ENCODE measurements at places on chromosomes 1 and 21.

DNA sequence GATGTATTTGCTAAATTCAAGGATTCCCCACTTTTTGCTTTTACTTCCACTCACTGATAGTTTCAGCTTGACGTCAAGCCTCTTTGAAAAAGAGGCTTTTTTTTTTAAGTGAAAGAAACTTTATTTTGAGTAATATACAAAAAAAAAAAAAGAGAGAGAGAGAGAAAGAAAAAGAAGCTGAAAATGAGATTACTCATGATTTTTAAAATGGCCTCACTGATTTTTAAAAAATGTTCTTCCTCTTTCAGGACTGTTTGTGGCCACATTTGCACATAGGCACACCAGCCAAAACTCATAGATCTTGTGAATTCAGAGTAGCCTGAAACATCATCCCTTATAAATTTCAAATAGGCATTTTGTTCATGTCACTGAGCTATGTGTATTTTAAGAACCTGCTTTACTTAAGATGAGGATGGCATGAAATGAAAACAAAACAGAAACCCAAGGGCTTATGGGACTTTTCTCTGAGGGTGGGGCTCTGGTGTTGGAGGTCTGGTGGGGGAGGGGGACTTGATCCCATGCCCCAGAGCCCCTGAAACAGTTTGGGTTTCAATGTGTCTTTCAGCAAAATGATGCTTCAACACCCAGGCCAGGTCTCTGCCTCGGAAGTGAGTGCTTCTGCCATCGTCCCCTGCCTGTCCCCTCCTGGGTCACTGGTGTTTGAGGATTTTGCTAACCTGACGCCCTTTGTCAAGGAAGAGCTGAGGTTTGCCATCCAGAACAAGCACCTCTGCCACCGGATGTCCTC lies 6.1 kb downstream of the ATF3 start:
- no peak for DNase-seq

DNA sequence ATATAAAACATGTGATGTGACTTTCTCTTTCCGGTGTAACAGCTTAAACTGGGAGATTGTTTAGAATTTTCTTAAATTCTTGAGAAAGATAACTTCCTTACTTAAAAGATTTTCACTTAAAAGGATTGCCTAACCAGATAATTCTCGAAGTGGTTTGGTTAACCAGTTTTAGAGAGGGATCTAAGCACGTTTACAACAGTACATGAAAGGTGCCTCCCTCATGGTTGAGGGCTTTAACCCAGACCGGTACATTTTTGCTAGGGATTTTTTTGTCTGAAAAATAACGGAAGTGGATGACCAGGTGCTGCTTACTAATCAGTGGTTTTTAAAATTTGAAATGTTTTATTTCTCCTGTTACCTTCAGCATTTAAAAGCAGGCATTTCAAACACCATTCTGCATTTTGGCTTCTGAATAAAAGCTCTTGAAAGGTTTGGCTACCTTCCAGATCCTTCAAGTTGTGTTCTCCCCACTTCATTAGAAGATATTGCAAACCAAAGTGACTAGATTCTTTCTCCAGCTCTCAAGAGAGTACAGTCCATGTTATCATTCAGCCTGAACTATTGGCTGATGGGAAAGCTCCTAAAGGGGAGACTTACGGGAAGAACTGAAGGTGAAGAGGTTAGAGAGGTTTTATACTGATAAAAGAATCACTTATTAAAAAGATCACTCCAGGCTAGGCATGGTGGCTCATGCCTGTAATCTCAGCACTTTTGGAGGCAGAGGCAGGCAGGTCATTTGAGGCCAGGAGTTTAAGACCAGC lies 12.8 kb downstream of the S100PBP start:
- no peak for DNase-seq

GRCh38 chr1:57112148-57112547 lies 146.3 kb upstream of the C8B start:
- DNase-seq: no peak

DNA sequence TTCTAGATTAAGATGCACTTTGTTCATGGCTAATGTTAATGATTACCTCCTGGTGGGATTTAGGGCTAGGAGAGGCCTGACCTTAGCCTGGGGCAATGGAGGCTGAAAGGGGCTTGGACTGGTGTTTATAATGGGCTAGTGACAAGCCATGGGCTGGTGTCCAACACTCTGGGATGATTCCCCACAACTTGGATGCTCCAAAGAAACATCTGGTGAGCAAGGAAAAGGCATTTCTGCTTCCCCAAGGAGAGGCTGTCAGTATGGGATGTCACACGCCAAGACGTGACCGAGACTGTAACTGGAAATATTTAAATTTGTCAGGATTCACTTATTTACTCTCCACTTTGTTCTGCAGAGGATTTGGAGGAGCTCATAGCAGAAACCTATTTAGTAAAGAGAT lies 45.2 kb downstream of the PTPRU start:
- no peak for DNase-seq

- DNase-seq: no peak
Observed at GRCh38 chr21:35929901-35930300, 130.4 kb downstream of the SETD4 start.

DNA sequence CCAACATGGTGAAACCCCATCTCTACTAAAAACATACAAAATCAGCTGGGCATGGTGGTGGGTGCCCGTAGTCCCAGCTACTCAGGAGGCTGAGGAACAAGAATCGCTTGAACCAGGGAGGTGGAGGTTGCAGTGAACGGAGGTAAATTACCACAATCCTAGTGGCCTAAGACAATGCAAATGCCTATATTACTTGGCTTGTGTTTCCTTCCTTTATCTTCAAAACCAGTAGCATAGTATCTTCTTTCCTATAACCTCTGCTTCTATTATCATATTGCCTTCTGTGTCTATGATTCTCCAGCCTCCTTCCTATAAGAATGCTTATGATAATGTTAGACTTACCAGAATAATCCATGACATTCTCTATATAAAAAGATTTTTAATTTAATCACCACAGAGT lies 156.2 kb upstream of the RGS18 start:
- no peak for DNase-seq

- no peak for DNase-seq
Observed at GRCh38 chr21:26098772-26099397, 71.7 kb downstream of the APP start.

DNA sequence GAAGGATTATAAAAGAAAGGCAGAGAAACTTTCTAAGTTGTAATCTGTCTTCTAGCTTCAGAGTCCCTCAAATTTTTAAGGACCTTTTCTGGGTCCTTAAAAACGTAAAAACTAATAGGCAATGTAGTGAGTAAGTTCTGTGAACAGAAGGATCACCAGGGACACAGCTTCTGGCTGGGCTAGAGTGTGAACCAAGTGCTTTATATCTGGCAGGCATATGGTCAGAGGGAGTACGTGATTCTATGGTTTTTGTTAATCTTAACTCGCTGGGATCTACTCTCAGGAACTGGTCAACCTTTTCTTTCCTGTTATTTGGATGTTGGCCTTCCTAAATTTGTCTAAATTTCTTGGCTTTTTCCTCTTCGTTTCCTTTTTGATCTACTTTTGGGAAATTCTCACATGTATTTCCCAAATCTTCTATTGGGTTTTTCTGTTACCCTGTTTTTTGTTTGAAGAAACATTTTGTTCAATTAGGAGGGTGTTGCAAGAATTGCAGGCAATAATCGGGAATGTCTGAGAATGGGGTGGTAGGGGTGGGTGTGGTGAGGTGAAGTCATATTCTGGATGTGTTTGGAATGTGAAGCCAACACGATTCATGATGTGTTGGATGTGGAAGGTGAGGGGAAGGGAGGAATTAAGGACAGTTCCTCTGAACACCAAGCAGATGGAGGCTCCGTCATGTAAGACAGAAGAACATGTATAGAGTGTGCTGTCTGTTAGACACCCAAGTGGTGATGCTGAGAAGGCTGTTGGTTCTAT lies 193.2 kb downstream of the FMN2 start:
- DNase-seq: no peak

GRCh38 chr1:200889571-200889970 lies 5.1 kb upstream of the INAVA start:
- DNase-seq: no peak

GRCh38 chr1:9086045-9086444 lies 16.6 kb upstream of the SLC2A5 start:
- no peak for DNase-seq

GRCh38 chr1:72623299-72623708 lies 341.0 kb upstream of the NEGR1 start:
- no peak for DNase-seq

- no peak for DNase-seq
Observed at GRCh38 chr1:58264462-58264861, 282.1 kb downstream of the OMA1 start.

DNA sequence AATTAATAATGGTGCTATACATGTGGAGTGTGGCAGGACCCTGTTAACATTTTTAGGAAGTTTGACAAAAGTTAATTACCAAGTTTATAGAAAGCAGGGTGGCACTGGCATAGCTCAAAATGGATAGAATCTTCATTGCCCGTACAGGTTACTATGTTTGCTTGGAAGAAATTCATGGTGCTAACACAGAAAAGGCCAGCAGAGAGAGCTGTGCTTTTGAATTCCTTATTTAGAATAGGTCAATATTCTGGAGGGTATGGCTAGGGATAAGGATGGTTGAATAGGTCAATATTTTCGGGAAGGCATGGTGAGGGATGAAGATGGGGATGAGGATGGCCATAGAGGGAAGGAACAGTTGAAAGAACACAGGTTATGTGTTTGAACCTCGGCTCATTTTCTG lies 345.1 kb downstream of the LMO4 start:
- DNase-seq: no peak

DNA sequence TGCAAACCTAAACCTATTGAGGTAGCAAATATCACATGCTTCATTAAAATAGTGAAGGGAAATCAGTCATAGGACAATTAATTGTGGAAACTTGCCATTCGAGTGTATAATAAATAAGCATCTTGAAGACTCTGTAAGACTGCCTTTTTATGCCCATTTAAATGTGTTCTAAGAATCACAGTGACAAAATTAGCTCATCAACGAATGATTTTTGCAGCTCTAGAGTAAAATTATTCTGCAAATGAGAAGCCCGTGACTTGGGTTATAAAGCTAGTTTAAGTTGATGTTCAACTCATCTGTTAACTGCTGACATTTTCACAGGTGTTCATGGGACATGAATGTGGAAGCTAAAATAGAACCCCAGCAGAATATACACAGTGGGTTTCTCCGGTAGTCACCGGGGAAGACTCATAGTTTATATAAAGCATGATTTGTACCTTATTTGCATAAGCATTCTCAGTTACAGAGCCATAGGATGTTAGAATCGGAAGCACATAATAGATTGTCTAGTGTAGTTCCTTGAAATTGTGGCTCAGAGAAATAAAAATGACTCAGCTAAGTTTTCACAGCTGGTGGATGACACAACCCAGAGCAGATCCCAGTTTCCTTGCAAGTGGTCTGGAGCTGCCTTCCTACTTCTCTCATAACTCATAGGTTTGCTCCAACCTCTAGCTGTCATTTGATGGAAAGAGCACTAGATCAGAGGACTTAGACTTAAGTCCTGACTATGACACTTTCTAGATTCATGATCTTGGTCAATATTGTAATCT lies 107.3 kb downstream of the UCHL5 start:
- no peak for DNase-seq

DNA sequence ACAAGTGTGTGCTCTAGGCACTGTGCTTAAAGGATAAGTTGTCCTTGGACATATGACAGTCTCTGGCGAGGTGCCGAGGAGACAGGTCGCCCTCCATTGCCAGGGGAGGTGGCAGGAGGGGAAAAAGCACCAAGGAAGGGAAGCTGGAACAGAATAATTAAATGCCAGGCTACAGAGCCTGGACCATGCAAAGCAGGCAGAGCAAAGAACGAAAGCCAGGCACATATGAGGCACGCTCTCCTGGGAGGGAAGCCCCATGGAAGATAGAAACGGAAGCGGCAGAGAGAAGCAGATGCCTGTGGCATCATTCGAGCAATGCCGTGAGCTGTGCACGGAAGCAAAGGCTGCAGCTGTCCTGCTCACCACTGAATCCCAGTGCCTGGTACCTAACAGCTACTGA lies 91.2 kb downstream of the JAK1 start:
- DNase-seq: no peak

GRCh38 chr21:16842696-16843035 lies 670.2 kb upstream of the CXADR start:
- DNase-seq: no peak

DNA sequence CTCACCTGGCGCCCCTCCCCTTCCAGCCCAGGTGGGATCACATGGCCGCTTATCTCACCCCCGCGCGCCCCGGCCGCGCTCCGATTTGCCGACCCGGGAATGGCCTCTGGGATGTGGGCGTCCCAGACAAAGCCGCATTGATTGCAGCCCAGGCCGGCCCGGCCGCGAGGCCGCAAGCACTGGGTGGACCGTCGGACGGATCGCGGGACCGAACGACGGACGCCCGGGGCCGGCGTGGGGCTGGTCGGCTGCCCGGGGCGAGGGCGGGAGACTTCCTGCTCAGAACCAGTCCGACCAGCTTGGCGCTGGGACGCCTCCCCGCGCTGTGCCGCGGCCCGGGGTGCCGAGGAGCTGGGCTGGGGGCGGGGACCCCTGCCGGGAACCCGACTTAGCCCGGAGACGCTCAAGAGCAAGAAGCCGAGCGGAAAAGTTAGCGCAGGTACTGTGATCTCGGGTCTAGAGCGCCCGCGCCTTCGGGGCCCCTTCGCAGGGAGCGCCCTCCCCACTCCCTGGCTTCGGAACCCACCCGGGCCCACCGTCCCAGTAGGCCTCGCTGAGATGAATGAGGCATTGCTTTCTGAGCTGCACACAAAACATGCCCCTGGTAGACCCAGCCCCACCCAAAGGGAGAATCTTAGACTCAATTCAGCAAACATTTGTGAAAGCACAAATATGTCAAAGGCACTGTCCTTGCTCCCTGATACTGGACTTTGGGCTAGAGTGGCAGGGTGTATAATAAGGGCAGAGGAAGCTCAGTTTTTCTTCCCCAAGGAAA lies 415 bp upstream of the LAD1 start:
- DNase-seq: no peak

DNA sequence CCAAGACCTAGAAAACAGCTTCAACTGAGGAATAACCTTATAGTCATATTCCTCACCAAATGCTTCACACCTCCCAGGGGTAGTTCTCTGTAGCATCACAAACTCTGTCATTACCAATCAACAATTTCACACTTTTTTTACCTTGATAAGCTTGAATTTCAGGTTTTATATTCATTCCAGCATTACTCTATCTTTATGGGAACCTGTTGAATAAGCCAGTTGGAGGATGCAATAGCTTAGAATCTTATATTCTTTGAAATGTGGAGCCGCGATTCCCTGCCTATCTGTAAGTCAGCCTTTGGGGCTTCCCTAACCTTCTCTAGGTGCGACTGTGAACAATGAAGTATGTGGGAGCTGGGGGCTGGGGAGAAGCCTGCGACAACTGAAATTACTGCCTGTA lies 145.4 kb downstream of the GREM2 start:
- no peak for DNase-seq

GRCh38 chr1:117295001-117295400 lies 72.2 kb upstream of the MAN1A2 start:
- DNase-seq: no peak

- DNase-seq: no peak
Observed at GRCh38 chr1:226653311-226653921, 85.7 kb downstream of the ITPKB start.

DNA sequence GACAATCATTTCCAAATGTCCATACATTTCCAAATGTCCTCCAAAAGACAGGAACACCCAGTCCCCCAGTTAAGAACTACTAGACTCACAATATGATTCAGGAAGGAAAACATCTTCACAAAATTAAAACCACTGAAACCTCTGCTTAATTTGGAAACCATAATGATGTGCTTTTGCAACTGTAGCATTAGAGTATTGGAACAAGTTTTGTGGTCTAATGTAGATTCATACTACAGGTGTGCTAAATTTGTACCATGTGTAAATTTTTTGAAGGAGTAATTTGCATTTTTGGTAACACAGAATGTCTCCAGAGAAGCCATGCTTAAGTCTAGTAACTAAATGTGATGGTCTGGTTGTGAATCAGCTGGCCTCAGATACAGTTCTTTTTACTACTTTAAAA lies 129.6 kb downstream of the DPYD start:
- DNase-seq: no peak

Data from activated naive CD4-positive, alpha-beta T cell (primary cell).